ENCODE measurements at places on chromosomes 12 and 14. TPM values are rescaled to one million over a fixed set of nuclear protein-coding genes. Genes with fewer than 3 reads are reported as not detected.

WDR20 gene
- 16.7 TPM for total RNA-seq

SAV1 gene
- 37.3 TPM for total RNA-seq

CCNB1IP1 gene
- 54.3 TPM for total RNA-seq

KSR2 gene
- total RNA-seq, result 0.03 TPM

C3AR1 gene
- 0.14 TPM for total RNA-seq

ANKS1B gene
- 0.11 TPM for total RNA-seq

ITGB7 gene
- 0.14 TPM for total RNA-seq

NGB gene
- total RNA-seq, result not detected

SLC6A12 gene
- total RNA-seq, result not detected

FAM181A gene
- not detected for total RNA-seq

GPR132 gene
- total RNA-seq, result not detected

CIPC gene
- total RNA-seq, result 10.1 TPM

FBLN5 gene
- total RNA-seq, result 0.28 TPM

DIO2 gene
- 0.03 TPM for total RNA-seq

B4GALNT1 gene
- total RNA-seq, result 0.25 TPM

CDC42BPB gene
- total RNA-seq, result 52.9 TPM

SLC6A13 gene
- not detected for total RNA-seq

PLA2G1B gene
- not detected for total RNA-seq

DDX54 gene
- 64.7 TPM for total RNA-seq
